Activated CD8-positive, alpha-beta memory T cell treated with anti-CD3 and anti-CD28 coated beads, Interleukin-2, amount 50 U/mL, for 4 hours (primary cell): ENCODE measurements at places on chromosomes 13 and 19.

DNA sequence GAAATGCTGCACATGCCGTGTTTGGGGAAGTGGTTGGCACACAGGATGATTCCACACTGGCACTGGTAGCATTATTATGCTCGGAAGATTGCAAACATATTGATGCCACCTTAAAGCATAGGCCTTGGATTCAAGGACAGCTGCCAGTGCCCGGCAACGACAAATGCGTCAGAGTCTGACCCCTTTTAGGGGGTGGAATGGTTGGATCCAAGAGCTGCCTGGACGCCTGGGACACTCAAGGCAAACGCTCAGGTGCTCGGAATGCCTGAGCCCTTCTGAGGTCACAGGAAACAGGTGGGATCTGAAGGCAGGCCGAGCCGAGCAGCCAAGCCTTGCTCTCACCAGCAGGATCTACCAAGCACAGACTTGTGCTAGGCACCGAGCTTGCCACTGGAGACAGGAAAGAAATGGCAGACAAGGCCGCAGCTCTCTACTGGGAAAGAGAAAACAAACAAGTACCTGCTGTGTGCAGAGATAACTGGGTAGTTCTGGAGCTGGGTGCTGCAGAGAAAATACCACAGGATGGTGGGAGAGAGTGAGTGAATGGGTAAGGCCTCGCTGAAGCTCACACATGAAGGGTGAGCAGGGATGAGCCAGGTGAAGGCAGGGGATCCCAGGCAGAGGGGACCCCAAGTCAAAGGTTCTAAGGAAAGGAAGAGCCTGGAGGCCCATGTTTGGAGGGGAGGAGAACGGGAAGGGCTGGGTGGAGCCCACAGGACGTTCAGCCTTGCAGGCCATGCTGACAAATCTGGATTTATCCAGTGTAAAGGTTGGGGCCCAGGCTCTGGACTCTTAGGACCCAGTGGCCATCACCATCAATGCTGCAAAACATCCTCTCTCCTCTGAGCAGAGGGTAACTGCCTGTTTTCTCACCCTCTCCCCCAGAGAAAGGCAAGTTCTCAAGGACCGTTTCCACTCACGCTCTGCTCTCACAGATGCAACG, 9.2 kb downstream of the RANBP3 start:
- no peak for DNase-seq

GRCh38 chr19:13212759-13213330, 62.6 kb downstream of the IER2 start:
- DNase-seq = peak; percentile 78

GRCh38 chr13:89900104-89900765, 1447.3 kb upstream of the MIR17HG start:
- no peak for DNase-seq

DNA sequence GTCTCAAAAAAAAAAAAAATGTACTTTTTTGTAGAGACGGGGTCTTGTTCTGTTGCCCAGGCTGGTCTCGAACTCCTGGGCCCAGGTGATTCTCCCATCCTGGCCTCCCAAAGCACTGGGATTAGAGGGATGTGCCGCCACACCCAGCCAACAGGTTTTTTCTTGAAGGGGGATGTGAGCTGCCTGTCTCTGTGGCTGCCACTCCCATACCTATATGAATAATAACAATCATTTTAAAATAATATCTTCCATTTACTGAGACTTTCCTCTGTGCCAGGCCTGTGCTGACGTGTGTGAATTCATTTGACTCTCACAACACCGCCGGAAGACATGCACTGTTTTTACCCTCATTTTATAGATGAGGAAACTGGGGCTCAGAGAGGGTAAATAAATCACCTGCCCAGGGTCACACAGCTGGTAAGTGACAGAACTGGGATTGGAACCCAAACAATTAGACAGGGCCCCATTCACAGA, 7.2 kb upstream of the BCL3 start:
- DNase-seq = no peak

DNA sequence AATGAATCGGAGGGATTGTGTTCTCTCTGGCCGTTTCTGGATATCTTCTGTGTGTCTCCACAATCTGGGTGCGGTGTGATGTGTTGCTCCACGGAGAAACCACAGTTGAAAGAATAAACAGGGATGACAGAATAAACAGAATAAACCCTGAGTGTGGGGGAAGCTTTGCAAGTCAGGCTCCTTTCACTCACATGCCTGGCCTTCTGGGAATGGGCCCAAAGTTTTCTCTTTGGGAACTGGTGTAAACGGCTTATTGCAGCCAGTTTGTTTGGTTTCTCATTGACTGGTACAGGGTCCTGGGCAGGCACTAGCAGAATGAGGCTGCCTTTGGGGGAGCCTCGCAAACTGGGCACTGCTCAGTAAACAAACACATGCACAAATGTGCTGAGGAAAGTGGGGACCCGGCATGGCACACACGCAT, 324.7 kb downstream of the DLEU7 start:
- DNase-seq = no peak
